ENCODE measurements at places on chromosomes 1 and 21.

DNA sequence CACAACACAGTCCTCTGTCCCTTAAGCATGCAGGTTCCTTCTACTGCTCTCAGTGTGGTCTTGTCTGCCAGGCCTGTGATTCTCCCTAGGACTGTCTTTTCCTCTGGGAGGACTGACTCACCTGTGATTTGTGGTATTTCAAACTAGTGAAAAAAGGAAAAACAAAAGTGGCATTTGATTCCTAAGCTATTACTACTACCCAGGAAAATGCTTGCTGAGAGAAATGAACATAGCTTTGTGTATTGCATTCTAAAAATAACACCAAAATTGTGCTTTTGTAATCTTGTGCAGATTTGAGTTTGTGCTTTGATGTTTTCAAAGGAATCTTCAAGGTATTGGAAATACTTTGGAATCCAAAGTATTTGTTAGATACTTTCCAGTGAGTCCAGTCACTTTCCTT is 57.0 kb downstream of the GPR161 start:
- DNase-seq = no peak

DNA sequence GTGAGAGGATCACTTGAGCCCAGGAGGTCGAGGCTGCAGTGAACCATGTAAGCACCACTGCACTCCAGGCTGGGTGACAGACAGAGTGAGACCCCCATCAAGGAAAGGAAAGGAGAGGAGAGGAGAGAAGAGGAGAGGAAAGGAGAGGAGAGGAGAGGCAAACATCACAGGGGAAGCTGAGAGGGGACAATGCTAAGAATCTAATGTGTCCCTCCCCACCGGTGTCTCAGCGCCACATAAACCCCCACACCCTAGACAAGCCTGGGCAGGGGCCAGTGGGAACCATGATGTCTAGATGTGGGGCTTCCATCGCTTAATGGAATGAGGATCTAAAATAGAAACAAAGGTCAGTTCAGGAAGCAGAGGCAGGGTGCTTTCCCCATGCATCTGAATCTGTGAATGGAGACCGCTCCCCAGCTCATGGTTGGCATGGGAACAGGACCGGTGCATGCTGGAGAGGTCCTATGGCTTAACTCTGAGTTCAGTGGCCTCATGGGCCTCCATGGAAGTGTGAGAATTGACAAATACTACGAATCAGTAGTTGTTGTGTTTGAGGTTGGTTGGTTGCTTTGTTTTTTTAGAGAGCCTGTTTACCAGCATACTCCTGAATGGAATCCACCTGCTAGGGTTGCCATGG is 16.3 kb upstream of the LAPTM5 start:
- DNase-seq = no peak

- DNase-seq = no peak
These were observed 2.0 kb upstream of the INPP5B start for GRCh38 chr1:37948841-37949240.

DNA sequence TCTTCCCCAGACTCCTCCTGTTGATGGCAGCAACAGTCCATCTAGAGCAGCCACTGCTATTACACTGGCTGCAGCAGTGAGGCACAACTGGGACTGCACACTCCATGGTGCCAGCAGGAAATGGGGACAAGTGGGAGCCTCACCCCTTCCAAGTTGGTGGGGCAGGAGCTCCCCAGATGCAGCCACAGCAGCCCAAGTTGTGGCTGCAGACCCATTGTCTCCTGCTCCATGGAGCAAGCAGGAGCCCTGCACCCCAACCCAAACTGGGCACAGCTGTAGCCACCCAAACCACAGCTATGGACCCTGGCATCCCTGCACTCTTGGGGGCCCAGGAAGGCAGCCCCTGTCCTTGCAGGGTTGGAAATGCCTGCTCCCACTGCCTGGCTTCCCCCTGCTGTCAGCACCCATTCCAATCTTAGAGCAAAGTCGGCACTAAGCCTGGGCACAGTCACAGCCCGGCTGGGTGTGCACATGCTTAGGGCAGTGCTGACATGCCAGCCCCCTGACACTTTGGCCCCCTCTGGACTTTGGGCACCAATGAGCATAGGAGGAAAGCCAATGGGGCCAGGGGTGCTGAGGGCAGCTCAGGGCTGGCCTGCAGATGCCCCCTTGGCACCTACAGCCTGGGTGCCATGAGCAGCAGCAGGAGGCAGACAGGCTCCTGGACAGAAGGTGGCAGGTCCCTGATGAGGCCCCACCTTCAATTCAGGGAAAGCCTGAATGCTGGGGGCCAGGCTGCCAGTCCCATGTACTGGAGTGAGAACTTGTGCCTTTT is 44.0 kb downstream of the MATN1 start:
- no peak for DNase-seq

- no peak for DNase-seq
These were observed 8.2 kb downstream of the P3H1 start for GRCh38 chr1:42758641-42759040.

GRCh38 chr1:196609370-196609737 is 1.1 kb upstream of the KCNT2 start:
- no peak for DNase-seq

DNA sequence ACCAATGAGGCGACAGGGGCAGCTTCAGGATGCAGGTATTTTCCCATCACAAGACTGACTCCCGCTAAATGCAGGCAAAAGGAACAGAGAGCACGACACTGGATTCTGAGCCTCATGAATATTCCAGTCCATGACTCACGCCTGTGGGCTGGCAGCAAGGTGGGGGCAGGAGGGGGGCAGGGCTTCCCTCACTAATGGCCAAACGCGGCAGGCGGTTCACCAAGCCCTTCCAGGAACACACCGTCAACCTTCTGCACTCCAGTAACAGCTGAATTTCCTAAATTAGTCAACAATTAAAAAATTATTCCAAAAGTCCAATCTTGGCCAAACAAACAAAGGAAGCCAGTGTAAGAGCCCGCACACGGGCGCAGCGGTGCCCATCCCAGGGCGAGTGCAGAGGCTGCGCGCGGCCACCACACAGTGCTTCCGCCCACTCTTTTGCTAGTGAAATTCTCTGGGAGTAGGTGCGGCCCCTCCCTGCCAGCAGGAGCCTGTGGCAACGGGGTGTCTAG is 12.5 kb upstream of the GPR153 start:
- peak; percentile 37 for DNase-seq

DNA sequence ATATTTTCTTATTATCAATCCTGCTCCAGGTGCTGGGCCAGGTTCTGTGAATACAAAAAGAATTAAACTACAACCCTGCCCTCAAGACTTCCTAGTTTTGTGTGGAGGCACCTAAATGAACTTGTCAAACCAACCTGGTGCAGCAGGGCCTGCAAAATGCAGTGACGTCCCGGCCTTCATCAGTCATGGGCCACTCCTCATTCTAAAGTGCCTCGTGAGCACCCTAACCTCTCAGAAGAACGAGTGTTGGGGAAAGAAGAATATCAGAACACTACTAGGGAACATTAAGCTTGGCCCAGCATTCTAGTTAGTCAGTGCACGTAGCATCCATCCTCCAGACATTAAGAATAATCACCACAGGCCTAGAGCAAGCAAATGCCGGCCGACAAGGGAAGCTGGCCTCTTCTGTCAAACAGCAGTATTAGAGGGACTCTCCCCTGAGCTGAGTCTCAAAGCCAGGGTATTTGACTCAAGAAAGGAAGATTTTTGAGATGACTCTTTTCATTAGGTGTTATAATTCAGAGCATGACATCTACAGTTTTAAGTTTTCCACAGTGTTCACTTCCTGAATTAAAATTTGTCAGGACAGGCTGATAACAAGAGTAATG is 137.9 kb downstream of the SLC45A1 start:
- no peak for DNase-seq

- DNase-seq = no peak
These were observed 7.3 kb downstream of the C1orf174 start for GRCh38 chr1:3892748-3893147.

- no peak for DNase-seq
These were observed 24.9 kb downstream of the CNIH3 start for GRCh38 chr1:224641030-224641429.

DNA sequence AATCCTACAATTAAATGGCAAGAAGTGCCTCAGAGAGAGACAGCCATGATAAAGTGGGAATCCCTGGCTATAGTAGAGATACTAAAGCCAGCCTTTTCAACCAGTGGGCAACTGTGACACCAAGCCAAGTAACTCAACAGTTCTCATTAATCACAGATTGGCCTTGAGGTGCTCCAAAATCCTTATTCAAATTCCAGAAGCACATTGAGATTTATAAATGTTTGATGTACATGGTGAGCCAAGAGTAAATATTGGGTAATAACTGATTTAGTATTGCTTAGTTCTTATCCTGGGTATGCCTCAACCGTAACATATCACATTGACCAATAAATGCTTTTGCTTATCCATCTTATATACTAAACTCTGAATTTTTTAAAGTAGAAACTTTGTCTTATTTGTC is 17.1 kb downstream of the HAO2 start:
- DNase-seq = no peak
